ENCODE measurements at places on chromosomes 5 and 9.

DNA sequence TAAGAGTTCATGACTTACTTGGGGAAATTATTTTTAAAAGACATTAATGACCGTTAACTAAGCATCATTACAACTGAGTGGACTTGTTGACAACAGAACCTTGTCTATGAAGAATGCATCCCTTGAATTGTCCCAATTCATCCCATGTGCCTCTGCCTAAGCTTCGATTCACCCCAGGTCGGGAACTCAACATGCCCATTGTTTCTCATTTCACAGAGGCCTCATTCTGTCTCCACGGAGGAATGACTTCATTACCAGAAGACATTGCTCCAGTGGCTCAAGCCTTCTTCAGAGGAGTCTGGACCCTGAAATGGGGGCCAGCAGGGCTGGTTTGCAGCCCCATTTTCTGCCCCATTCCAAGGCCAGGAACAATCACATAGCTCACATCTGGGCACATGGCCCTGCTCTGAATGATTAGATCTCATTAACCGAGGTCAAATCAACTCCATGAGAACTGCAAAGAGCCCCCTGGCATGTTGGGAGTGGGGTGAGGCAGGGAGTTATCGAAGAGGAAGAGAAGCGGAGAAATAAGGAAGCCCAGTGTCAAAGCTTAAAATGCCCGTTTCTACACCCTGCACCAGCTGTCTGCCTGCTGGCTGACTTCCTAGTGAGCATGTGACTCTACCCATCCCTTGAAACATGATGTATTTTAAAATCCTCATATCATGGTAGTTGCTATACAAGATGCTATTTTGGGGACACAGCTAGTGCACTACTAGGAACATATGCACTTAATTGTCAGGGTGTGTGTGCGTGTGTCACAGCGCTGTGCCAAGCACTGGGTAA, 137.3 kb downstream of the LHFPL2 start:
- no peak for DNase-seq

DNA sequence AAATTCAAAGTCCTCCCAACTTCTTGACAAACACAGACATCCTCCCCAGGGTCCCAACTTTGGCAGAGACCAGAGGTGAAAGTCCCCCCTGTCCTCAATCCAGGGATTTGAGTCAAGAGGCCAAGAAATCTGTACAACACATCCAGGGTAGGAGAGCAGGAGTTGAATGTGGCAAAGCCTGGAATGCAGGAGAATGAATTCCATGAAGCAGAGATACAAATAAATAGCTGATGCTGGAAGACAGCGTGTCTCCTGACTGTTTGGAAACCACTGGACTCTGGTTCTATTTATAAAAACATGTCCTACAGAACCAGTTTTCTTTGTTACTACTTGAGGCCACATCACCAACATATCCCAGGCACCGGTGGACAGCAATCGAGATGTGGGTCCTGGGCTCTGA, 43.7 kb upstream of the SLIT3 start:
- no peak for DNase-seq

GRCh38 chr5:53151713-53152458, 42.3 kb upstream of the MOCS2 start:
- peak; percentile 8 for DNase-seq

GRCh38 chr9:79682076-79682736, 110.4 kb downstream of the TLE4 start:
- no peak for DNase-seq

DNA sequence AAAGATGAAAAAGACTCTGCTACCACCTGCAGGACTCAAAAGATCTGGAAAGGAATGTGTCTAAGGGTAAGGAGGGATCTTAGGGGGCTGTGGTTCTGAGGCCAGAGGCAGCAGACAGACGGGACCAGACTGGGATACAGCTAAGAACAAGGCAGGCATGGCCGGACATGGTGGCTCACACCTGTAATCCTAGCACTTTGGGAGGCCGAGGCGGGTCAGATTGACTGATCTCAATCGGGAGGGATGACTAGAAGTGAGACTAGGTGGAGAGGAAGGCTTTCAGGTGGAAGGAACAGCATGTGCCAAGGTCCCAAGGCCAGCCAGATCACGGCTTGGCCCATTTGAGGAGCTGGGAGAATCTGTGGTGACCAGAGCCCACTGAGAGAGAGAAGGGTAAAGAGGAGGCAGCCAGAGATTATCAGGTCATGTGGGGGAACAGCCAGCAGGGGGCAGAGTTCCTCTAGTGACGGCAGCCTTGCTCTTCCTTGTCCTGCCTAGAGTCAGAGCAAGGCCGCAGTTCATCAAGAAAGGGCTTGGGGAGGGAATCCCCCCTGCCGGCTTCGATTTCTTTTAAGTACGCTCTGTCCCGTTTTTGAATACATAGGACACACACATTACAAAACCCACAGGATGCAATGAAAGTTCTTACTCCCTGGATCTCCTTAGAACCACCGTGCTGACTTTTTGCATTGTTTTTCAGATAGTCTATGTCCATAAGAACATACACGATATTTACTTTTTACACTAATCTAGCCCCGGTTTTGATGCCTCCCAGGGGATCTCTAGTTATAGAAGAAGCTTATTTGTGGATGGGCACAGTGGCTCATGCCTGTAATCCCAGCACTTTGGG, 2.6 kb upstream of the OLFML2A start:
- DNase-seq = no peak

DNA sequence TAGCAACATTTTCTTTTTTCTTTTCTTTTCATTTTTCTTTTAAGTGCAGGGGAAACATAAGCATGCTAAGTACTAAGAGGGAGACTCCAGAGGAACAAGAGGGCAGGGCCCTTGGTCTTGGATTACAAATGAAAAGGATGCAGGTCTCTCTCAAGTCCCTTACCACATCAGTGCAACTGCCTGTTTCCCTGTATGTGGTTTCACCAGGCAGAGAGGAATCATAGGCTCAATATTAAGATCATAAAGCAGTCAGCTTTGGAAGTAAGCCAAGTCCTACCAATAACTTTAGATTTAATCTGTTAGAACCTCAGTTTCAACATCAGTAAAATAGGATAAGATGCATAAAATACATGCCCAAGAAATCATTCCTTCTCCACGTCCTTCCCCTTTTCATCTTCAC, 422.7 kb upstream of the PAPPA start:
- DNase-seq = no peak

DNA sequence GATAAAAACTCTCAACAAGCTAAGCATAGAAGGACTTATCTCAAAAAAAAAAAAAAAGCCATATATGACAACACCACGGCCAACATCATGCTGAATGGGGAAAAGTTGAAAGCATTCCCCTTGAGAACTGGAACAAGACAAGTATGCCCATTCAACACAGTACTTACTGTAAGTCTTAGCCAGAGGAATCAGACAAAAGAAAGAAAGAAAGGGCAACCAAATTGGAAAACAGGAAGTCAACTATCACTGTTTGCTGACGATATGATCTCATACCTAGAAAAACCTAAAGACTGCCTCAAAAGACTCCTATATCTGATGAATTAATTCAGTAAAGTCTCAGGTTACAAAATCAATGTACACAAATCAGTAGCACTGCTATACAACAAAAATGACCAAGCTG, 24.6 kb upstream of the PTGER4 start:
- DNase-seq = no peak

- DNase-seq = no peak
Observed at GRCh38 chr5:73687357-73687756, 61.4 kb downstream of the ARHGEF28 start.

DNA sequence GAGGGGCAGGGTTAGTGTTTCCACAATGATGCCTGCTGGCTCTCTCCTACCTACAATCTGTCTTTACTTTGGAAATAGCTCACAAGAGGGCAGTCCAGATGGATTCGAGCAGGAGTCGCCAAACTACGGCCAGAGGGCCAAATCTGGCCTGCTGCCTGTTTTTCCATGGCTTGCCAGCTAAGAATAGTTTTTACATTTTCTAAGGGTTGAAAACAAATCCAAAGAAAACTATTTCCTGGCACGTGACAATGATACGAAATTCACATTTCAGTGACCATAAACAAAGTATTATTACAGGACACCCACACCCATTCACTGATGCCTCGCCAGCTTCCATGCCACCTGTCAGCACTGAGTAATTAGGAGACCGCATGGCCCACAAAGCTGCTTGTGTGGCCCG, 162.9 kb upstream of the WWC1 start:
- DNase-seq = no peak

DNA sequence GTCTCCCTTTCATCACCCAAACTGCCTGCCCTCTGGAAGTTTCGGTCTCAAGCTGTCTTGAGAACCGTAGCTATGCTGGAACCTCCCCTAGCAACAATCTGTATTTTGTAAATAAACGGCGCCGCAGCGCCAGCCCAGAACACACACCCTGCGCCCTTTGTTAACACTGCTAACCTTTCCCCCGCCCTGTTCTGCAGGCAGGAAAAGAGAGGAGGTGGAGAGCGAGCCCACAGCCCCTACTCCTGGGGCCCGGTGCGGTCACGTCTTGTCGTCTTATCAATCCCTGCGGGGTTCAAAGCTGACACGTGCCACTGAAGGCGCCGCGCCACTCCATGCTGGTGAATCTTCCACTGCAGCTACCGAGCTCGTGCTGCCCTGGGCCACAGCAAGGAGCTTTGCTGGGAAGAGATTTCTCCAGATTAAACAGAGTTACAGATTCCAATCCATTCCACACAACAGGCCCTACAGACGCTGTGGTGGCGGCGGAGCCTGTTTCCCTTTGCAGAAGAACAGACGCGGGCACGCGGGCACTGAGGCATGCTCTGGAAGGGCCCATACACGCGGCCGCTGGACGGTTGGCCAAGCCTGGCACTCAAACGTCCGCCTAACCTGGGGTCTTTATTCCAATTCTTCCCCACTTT, 25.3 kb downstream of the ZDHHC11B start:
- no peak for DNase-seq

GRCh38 chr5:22892441-22892840, 39.3 kb upstream of the CDH12 start:
- no peak for DNase-seq

GRCh38 chr9:76314321-76314720, 79.9 kb downstream of the RFK start:
- DNase-seq = no peak

DNA sequence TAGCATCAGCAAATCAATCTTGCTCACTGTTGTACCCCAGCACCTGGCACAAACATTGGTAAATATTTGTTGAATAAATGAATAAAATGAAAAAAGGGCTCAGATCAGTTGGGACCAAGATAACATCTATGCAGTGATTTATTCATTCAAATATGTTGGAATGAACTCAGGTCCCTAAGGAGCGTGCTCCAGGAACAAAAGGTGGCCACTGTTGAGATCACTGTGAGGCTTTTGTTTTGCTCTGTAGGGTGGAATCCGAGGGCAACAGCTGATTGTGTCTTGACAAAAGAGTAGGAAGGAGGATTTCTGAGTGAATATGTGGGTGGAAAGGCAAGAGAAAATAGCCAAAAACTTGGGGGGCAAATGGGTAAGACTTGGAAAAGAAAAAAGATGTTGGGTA, 89.7 kb downstream of the PPP2R2B start:
- no peak for DNase-seq

DNA sequence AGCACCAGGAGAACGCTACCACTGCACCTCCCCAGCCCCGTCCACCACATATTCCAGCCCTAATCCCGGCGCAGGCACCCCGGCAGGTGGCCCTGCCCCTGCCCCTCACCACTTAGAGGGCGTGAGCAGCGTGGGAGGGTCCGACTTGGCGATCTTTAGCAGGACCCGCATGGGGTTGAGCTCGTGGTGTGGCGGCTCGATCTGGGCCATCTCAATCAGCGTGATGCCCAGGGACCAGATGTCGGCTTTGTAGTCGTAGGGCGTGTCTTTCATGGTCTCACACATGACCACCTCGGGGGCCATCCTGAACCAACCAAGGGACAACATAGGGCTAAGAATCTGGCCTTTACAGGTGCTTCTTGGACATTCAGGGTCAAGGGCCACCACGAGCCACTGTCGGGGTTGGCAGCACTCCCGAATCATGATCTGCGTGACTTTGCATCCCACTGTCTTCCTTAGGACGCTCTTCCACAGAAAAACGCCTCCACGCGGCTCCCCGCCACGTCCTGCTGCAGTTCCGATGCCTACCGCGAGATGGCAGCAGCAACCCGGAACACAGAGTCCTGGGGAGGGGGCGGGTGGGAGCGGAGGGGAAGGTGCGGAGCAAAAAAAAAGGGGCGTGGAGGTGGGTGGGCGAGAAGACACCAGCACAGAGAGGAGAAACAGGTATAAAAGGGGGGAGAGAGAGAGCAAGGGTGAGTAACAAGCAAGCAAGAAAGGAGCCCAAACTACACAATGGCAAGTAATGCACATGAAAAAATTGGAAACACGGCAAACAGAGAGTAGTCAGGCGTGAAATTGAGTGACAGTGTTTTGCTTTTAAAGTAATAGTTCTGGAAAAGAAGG, 81.3 kb downstream of the STK10 start:
- DNase-seq = no peak

DNA sequence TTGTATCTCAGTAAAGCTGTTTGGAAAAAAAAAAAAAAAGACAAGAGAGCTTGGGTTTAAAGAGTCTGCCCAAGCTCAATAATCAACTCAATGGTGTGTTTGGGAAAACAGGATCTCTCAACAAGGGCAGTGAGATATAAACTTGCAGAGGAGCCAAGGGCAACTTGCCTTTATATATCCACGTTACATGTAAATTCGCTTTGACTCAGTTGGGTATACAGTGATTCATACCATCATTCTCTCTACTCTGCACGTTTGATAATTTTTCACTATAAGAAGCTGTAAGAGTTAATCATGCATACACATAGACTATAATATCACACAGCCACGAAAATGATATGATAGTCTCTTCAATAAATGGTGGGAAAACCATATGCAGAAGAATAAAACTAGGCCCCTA, 24.9 kb downstream of the ADAM19 start:
- no peak for DNase-seq

GRCh38 chr5:127400539-127400938, 109.9 kb downstream of the MEGF10 start:
- no peak for DNase-seq

DNA sequence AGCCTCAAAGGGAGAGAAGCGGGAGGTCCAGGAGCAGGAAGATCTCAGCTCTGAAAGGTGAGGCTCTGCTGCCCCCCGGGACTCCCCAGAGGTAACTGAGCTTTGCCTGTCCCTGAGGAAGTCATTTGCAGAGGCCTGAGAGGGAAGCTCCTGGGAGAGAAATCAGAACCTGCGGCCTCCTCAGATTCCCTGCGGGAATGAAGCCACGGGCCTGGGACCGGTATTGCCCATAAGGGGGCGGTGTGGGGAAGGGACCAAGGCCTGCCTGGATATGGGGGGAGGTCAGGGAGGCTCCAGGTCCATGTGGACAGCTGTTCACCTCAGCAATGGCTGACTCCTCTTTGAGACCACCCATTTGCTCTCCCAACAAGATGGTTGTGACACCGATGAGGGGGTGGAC, 1.3 kb downstream of the SPATA31E1 start:
- DNase-seq = no peak

GRCh38 chr5:143582176-143582575, 178.7 kb upstream of the NR3C1 start:
- no peak for DNase-seq

GRCh38 chr5:136769093-136769492, 403.7 kb upstream of the TRPC7 start:
- no peak for DNase-seq

DNA sequence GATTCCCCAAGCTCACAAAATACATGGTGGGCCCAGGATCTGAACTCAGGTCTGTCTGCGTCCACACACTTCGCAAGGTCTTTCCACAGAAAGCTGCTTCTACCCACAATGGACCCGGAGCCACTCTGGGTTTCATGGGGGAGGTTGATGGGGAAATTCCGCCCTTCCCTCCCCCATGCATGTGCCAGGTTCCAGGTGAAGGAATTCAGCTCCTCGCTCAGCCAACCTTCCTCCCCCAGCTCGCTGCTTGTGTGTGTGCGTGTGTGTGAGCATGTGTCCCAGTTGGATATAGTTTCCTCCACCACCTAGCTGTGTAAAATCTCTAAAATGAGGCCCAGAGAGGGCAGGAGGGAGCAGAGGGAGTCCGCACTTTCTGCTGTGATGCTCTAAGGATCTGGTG, 1.0 kb downstream of the PTGS1 start:
- DNase-seq = no peak
